ENCODE measurements at places on chromosomes 7 and 10.

DNA sequence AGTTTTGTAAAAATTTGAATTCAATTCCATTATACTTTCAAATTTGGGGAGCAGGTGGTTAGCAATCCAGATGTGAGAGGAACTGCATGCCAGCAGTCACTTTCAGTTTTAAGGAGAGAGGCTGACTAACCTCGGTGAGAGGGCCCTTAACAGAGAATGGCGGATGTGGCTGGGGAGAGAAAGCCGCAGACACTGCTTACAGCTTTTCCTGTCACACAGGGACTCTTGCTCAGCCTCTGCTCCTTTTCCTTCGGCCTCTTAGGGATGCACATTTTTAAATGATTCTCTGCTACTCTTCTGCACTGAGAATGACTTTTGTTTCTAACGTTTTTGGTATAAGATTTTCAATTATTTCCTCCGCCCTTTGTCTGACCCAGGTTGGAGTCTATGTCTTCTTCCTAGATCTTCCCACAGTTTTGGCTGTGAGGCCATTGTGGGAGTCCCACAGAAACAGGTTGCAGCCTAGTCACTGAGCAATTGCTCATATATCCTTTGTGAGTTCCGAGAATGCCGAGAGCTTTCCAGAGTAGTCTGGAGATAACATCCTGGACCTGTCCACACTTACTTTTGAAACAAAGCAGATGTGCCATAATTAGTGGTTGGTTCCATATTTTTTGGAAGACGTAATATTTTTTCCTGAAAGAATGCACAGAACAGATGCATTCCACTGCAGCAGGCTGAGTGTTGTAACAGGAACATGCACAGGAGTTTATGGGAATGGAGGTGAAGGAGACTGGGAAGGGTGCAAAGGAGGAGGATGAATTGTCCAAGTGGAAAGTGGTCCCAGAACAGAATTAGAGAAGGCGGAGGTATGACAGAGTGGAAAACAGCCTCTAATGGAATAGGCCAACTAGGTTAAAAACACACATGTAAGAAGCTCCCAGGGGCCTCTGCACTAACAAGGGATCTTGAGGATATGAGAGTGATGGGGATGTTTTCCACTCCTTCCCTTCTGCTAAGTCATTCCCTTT, 168.0 kb upstream of the ZNF32 start:
- no peak for DNase-seq

DNA sequence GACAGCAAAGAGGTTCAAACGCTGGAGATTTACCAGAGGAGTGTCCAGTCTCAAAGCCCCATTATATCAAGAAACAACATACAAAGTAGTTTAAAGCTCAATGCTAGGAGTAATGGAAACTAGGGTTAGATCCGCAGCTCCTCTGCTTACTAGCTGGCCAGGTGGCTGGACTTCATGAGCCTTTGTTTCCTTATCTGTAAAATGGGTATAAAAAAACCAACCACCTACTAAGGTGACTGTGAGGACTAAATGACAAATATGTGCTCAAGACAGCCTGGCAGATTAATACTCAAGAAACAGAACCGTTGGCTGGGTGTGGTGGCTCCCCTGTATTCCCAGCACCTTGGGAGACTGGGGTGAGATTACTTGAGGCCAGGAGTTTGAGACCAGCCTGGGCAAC, 5.8 kb upstream of the RBM20 start:
- DNase-seq: no peak

DNA sequence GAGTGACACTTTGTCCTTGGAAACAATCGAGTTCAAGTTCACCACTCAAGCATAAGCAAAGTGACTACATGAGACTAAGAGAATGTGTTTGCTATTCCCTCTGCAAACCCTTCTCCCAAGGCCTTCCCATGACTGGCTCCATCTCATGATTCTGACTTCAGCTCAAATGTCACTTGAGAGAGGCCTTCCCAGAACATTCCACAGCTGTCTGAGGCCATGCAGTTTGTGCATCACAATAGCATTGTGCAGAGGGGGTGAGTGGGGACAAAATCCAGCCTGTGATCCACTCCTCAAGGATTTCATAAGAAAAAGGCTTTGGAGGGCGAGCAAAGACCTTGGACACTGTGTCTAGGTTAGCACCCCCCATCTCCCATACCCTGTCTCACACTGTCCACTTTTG, 6.9 kb upstream of the LRMDA start:
- DNase-seq: no peak

GRCh38 chr7:96061009-96061408, 260.9 kb downstream of the SLC25A13 start:
- DNase-seq: no peak

DNA sequence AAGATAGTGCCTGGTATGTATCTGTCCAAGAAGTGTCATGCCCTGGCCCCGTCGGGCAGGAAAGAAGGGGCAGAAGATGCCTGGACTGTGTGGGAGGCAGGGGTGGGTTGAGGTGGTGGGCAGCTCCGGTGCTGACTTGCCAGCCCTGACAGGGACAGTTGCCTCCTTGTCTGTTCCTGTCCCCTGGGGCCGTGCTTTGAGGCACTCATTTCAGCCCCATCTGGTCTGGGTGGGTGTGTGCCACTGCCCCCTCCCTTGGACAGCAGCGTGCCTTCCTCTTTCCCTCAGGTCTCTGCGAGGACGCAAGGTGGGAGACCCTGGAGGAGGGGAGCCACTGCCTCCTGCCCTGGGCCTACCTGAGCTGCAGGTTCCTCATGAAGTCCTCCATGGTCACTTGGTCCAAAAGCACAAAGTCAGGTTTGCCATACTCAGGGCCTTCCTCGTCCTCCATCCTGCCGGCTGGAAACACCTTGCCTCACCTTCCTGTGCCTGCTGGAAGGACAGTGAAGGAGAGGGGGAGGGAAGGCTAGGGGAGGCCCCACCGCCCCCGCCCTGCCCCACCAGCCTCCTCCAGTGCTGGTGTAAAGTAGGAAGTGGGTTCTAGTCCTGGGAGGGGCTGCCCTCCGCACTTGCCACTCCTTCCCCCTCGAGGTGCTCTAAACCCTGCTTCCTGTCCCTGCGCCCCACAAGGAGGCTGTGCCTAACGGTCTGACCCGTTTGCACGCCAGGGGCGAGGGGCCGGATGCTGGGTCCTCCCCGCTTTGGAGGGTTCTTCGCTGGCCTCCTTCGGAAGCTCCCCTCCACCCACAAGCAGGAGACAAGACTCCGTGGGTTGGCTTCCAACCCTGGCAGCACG, at the start of gene MYO1G:
Gene MYO1G (minus strand): TSS at position 505 of the 856 bp plus-strand sequence. CDS start 54 bp downstream, at position 451.
- no peak for DNase-seq

GRCh38 chr10:35341521-35341920, 5.2 kb downstream of the CCNY start:
- no peak for DNase-seq

DNA sequence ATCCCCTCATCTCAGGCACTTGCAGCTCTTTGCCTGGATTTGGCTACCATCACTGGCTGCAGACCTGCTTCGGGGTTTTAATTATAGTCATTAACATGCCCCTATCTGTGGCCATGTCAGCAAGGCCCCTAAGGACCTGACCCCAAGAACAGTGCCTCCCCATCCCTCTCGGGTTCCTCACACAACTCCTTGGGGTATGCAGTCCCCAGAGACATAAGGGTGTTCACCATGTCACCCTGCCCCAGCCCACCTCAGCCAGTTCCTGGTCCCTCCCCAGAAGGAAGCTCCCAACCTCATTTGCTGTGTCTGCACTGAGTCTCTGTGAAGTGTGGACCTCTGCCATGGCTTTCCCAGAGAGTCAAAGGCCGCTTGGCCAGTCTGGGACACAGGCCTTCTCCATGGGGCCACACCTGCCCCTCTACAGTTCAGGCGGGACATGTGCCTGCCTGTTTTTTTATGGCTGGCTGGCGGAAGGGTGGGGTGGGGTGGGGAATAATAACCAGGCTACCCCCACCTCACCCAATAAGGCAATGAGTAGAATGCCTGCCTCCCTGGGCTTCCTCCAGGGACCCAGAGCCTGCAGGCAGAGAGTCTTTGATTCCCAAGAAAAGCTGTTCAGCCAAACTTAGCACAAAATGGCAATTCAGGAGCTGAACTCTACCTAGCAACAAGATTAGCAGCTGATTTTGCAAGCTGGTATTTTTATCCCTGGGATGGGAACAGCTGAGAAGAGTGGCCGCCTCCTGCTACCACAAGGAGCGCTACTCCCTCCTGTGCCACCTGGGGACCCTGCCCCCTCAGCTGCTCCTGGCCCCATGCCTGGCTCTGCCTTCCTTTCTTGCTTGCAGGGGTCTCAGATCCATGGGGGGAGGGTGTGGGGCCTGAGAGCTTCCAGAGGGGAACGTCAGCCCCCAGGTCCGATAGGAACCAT, 23.7 kb upstream of the CAMK2B start:
- no peak for DNase-seq
